ENCODE measurements at places on chromosomes 5 and 9.

GRCh38 chr9:99445920-99446319 lies 223.8 kb downstream of the SEC61B start:
- no peak for DNase-seq

DNA sequence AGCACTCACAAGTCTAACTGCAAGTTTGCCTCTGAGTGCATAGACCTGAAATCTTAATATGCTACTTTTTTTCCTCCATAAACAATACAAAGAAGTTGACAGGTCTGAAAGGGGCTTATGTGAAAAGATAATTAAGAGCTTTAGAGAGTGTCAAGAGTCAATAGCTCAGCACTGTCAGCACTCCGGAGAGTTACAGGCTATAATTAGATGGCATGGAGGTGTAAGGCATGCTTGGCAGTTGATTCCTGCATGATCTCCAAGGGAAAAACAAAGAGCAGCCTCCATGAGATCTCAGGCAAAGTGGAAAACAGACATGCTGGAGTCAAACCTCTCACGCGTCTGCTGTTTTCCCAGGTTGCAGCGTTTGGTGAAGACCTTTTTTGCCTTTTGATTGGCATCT lies 468.7 kb downstream of the TLE4 start:
- DNase-seq: no peak

DNA sequence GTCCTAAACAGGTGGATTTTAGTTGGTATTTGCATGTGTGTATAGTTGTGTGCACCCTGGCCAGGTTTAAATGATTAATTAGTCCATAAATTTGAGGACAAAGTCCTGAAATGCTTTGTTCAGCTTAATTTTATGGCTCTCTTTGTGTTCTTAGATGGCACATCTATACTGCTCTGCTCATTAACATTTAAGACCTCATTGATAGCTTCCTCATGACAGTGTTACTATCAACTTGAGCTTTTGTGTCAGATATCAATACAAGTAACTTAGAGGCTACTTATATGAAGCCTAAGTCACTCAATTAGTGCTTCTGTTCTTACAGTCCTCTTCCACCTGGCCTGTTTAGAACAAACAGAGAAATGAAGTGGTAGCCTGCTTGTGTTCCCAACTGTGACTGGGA lies 240.9 kb downstream of the TRPM3 start:
- no peak for DNase-seq

- DNase-seq: no peak
Observed at GRCh38 chr5:44622331-44622730, 186.4 kb upstream of the MRPS30 start.

Data from SK-N-MC (cell line).